Fibroblast of upper back skin (primary cell): ENCODE measurements at places on chromosomes 13 and 19.

GRCh38 chr13:103539265-103539664 is 473.0 kb upstream of the SLC10A2 start:
- no peak for DNase-seq

DNA sequence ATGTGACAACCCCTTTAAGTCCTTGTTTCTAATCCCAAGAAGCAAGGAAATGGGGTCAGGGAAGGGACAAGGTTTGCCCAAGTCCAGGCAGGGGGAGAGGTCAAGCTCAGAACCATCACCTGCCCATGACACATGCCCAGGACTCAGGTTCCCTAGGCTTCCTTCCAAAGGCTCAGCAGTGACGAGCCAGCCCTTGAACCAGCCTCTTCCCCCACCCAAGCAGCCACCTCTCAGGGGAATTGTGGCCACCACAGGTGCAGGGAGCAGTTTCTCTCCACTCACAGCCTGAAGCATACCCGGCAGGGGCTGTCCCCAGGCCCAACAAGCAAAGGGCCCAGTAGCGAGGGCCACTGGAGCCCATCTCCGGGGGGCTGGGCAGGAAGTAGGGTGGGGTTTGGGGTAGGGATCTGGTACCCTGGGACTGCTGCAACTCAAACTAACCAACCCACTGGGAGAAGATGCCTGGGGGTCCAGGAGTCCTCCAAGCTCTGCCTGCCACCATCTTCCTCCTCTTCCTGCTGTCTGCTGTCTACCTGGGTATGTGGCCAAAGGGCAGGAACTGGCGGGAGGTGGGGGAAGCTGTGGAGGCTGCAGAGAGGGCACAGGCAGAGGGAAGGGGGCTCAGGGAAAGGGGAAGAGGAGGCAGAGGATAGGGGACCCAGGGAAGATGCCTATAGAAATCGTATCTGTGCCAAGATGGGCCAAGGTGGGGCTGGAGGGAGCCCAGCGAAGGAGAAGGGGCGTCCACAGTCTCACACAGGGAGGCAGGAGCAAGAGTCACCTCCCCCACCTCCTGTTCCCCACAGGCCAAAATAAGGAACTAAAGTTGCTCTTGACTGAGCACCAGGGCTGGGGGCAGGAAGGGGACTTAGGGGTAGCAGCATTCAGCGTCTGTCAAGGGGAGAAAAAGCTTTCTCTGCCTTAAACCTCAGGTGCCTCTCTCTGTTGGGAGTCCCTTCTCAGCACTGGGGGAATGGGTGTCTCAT is at the start of gene CD79A:
Gene CD79A (plus strand): TSS at position 433 of the 986 bp plus-strand sequence. CDS start 26 bp downstream, at position 459.
- no peak for DNase-seq

DNA sequence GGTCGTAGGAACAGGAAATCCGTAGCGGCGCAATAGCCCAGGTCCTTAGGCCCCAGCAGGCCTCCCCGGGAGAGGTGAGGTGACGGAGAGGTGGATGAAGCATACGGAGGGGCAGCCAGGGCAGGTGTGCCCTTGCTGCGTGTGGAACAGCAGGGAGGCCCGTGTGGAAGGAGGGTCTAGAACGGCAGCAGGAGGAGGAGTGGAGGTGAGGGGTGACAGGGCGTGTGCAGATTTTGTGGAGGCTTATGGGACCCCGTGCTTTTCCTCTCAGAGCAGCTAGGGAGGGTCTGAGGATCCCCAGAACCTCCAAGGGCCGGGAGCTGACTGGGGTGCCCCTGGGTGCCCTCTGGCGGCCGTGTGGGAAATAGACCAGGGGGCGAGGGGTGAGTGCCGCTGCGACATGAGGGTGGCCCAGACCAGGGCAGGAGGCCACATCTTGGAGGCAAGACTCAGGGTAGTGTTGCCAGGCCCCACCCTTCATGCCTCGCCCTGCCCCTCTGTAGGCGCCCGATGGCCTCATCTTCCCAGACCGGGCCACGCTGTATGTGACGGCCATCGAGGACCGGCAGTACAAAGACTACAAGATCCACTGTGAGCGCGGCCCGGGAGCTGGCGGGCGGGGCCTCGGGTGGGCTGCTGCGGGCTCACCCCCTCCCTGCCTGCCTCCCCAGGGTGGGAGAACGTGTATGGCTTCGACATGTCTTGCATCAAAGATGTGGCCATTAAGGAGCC is 5.0 kb upstream of the ADM5 start:
- no peak for DNase-seq

GRCh38 chr19:46378268-46378667 is 31.4 kb downstream of the PPP5C start:
- peak; percentile 90 for DNase-seq

GRCh38 chr13:24123761-24124160 is 36.8 kb upstream of the SPATA13 start:
- DNase-seq = no peak
